ENCODE measurements at places on chromosomes 5 and 9.

- DNase-seq: no peak
Observed at GRCh38 chr9:9950813-9951212, 662.0 kb downstream of the PTPRD start.

- no peak for DNase-seq
Observed at GRCh38 chr5:146919304-146919703, 40.7 kb upstream of the PPP2R2B start.

DNA sequence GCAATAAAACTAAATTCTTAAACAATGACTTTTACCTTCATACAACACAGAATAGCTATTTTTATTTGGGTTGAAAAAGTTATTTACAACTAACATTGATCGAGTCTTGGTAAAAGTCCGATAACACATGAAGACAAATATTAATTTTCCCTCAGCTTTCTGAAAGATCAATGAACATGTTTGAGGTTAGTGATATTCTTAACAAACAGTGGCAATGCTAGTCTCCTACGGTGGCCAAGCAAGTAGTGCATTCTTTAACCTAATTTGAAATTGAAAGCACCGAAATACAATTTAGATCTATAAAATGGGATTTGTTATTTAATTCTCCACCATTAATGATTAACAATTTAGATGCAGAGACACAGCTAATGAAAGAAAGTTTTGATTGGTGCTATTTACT is 435.1 kb downstream of the HCN1 start:
- no peak for DNase-seq

DNA sequence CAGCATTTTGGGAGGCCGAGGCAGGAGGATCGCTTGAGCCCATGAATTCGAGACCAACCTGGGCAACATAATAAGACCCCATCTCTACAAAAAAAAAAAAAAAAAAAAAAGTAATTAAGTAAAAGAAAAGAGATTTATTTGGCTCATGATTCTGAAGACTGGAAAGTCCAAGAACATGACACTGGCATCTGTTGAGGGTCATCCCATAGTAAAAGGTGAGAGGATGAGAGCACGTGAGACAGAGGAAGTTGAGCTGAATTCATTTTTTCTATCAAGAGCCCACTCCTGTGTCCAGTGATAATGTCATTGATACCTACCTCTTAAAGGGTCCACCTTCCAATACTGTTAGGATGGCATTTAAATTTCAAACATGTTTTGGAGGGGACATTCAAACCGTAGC is 19.8 kb downstream of the CREBRF start:
- no peak for DNase-seq

DNA sequence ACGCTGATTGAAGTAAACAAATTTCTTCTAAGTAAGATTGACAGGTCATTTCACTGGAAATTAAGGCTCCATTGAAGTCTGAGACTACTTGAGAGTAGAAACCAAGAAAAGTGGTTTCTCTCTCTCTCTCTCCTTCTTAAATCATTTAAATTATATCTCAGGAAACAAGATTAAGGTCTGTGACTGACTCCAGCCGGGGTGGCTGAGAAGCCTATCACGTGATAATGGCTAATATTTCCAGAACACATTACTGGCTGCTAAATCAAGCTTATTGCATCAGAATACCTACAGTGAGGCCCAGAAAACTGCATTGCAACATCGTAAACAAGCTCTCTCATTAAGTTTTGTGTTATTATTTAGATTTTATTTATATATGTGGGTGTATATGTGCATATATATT is 88.4 kb downstream of the PTCD2 start:
- DNase-seq: no peak

DNA sequence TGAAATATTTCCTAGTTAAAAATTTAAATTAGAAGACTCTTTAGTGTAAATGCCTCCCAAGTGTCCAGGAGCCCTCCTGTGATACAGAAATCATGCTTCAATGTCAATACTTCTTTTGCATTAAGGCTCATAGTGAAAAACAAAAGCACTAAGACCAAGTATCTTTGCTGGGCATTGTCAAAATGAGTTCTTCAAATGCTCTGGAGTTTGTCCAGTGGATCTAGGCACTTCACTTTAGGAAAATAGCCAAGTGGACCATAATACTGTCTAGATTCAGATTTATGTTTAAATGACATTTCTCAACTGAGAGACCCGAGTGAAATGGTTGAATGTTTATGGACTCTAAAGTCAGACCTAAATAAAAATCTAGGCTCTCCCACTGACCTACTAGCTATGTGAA is 21.3 kb upstream of the CCDC112 start:
- no peak for DNase-seq

- DNase-seq: no peak
Observed at GRCh38 chr9:136815422-136815782, 7.7 kb downstream of the RABL6 start.

DNA sequence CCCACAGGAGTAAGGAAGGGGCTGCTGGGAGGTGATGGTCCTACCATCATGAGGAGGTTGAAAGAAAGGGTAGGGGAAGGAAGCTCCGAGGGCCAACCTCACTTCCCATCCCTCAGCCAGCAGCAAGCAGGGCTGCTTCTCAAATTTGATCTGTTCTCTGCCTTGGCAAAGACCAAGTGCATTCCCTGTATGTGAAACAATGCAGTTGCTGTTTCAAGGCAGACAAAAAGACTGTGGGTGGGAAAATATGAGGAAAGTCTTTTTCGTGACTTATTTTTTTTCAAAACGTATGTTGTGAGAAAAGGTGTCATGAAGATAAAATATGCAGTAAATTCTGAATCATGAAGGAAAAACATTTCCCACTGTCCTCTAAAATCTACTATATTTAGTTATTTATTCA is 165.9 kb downstream of the ARSB start:
- no peak for DNase-seq

GRCh38 chr9:86660146-86660943 is 287.0 kb downstream of the GAS1 start:
- DNase-seq: no peak

DNA sequence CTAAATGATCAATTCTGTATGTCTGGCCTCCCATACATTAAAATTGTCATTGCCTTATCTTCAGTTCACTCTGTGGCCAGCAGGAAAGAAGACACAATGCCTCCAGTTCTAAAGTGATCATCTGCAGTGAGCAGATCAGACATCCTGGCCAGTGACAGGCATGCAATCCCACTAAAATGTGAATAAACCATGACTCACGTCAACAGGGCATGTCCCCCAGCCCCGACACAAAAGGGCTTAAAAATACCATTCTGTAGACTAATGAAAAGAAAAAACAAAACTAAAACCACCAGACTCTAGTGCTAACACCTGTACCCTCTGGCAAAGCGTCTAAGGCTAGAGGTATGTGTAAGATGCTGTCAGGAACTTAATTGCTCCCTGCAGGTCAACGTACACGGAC is 38.5 kb downstream of the DDX31 start:
- no peak for DNase-seq

- DNase-seq: no peak
Observed at GRCh38 chr9:10562581-10563343, 50.0 kb downstream of the PTPRD start.

DNA sequence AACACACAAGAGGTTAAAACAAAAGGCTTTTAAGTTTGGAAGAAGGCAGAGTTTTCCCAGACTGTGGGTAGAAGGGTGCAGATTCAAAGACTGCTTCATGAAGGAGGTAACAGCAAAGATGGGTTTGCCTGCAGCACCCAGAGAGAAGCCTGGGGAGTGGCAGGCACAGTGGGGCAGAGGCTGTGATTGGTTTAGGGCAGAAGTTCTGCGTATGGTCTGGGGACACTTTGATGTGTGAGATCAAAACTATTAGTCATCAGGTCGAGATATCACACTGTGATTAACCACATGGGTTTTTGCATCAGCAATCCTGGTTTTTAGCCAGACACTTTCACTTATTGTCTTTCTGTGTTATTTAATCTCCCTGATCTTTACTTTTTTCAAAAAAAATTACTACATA is 188.8 kb upstream of the GLRA1 start:
- no peak for DNase-seq

- no peak for DNase-seq
Observed at GRCh38 chr9:71692337-71692736, 76.0 kb downstream of the CEMIP2 start.

- DNase-seq: no peak
Observed at GRCh38 chr9:122291458-122291857, 26.8 kb downstream of the MRRF start.

DNA sequence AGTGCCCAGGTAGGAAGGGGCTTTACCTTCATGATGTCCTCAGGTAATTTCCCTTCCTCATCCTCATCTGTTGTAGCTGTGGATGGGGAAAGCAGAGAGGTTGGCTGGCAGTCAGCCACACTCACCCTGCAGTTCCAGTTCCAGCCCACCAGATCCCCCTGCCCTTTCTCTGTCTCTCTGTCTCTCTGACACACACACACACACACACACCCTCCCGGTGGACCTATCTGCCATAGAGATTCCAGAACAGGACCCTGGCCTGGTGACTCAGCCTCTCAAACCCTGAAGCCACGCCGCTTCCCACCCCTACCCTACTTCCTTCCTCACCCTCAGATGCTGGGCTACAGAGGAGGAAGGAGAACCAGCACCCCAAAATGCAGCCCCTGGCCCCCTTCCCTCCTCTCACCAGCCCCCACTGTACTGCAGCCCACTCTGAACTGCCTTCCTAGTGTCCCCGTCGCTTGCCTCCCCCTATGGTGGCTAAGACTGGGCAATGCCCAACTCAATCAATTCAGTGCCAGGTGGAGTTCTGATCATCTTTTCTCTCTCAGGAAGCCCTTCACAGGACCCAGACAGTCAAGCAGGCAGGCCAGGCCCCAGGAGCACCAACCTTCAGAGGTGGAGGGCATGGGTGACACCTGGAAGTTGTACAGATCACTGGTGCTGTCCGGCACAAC is 4.8 kb downstream of the IRF1 start:
- no peak for DNase-seq

GRCh38 chr5:114243972-114244317 is 117.9 kb upstream of the KCNN2 start:
- no peak for DNase-seq

GRCh38 chr5:21164425-21164824 is 1176.4 kb upstream of the CDH18 start:
- DNase-seq: no peak

- no peak for DNase-seq
Observed at GRCh38 chr9:91282292-91282691, 79.4 kb downstream of the AUH start.

GRCh38 chr5:144072518-144072927 is 97.9 kb downstream of the YIPF5 start:
- no peak for DNase-seq

GRCh38 chr9:80500300-80500699 is 928.5 kb downstream of the TLE4 start:
- DNase-seq: no peak

DNA sequence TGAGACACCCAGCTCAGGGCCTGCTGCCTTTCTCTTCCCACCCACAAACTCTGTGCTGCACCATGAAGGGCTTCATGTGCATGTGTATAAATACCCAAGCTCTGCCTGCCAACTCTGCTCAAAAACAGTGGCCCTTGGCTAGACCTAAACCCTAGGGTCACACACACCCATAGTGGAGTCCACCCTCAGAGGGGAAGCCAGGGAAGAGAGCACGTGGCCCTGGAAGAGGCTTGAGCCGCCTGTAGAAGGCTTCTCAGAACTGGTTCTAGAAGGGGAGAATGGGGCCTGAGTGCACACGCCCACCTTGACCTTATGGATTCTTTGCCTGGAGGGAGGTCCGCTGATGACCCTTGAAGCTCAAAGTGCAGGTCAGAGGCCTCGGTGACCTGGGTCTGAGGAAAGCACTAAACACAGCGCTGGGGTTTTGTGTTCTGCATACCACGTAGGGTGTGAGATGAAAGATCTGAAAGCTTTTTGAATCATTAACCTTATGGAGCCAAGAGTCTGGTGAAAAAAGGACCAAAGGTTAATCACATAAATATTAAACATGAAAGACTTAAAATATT is 60.6 kb downstream of the CYFIP2 start:
- no peak for DNase-seq

DNA sequence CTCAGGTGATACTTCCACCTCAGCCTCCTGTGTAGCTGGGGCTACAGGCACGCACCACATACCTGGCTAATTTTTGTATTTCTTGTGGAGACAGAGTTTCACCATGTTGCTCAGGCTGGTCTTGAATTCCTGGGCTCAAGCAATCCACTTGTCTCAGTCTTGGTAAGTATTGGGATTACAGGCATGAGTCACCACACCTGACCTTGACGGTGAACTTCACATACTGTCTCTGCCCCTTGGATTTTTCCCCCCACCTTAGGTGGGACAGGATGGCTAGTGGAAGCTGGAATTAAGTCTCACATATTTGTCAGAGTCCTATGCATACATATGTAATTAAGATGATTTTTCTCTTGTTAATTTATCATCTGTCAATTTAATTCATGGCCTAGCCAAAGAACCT is 20.9 kb upstream of the RFK start:
- DNase-seq: no peak

DNA sequence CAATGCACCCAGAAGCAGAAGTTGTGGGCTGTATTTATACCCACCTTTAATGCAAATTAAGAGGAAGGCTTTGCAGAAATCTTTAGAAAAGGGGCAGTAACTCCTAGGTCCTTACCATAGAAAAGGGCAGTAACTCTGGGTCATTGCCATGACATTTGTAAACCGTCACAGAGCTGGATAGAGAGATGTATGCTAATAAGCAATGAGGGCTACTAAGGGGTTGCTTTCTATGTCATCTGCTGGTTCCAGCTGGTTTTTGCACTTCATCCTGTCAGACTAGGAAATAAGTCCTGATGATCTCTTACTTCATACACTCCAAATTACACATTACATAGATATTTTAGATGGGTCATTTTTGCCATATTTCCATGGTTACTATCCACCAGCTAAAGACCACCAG is 299.1 kb upstream of the TYRP1 start:
- DNase-seq: no peak

- DNase-seq: peak; percentile 16
Observed at GRCh38 chr9:3507395-3508077, 18.3 kb downstream of the RFX3 start.

DNA sequence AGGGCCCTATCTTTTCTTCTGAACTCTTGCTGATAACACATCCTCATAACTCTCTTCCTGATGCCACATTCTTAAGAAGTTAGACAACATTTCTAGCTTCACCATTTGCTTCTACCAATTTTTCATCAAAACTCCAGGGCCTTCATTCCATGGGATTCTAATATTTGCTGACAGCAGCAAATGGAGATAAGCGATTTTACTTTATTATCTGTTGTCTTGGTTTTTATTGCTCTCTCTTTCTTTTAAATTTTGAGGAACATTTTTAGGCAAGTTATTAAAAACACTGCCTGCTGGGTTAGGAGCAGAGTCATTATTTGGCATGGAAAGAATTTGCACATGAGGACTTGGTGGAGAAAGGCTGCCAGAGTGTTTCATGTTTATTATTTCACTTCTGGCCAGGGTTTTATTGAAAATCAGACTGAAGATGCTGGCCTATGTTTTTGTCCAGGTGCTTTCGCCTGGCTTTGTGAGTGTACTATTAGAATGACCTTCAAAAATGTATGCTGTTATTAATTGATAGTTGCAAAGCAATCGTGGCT is 27.7 kb downstream of the NSG2 start:
- no peak for DNase-seq

- DNase-seq: peak; percentile 69
Observed at GRCh38 chr9:133731876-133732638, 6.1 kb downstream of the SARDH start.

Measured in NCI-H146 (cell line).